GM12892 (cell line): ENCODE measurements at places on chromosomes 2 and 18.

DNA sequence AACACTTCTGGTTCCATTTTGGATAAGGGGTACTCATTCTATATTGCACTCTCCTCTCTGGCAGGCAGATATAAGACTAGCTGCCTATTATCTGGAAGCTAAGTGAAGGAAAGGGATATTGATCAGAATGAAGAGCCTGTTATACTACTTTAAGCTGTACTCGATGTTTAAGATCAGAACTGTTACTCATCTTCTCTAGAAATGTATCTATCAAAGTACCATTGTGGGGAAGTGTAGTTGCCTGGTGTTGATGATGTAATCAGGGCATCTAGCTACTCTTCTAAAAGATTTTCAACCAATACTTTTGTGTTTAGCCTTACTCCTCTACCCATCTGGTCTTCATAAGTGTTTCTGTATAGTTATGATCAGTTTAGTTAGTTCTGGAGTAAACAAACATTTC lies 5.8 kb downstream of the CAMKMT start:
- no peak for DNase-seq

- DNase-seq = no peak
Observed at GRCh38 chr18:56199580-56200330, 438.6 kb downstream of the TXNL1 start.

DNA sequence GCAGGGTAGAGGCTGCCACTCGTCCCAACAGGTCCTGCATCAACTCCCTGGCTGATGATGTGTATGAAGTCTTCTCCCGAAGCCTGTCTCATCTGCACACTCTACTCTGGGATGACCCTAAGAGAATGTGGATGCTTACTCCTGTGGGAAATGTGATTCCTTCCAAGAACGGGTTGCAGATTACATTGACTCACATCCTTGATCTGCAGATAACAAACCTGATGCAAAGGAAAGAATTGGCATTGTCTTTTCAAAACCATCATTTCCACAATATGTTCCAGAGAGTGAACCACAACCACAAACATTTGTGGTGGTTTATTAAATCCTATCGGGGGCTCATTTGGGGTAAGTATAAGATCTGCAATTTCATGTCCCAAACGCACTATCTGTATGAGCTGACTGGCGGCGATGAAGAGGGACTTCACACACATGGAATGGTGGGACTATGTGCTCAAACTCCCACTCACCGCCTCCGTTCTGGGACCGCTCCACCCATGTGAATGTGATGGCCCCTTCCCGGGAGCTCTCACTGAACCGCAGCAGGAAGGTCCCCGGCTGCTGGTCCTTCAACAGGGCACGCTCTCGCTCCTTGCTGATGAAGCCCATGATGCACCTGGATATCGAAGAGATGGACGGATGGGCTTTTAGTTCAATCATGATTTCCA lies 35.5 kb downstream of the STAT1 start:
- no peak for DNase-seq

- no peak for DNase-seq
Observed at GRCh38 chr2:1115843-1116539, 165.3 kb downstream of the SNTG2 start.

GRCh38 chr2:15238028-15238427 lies 323.1 kb downstream of the NBAS start:
- no peak for DNase-seq

DNA sequence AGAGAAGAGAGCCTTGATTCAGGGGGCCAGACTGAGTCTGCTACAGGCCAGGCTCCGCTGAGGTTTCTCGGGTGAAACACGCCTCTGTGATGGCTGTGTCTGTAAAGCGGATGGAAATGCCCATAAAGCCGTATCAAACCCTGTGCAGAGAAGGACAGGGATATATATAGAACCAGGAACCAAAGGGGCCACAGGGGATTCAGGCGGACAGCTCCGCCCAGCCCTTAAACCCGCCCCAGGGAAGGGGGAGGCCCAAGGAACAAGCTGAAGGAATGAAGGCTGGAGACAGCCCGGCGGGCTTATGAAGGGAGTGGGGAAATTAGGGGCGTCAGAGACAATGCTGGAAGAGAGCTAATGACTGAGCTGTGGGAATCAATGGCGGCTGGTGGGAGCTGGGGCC lies 42.1 kb downstream of the NHEJ1 start:
- DNase-seq = no peak

DNA sequence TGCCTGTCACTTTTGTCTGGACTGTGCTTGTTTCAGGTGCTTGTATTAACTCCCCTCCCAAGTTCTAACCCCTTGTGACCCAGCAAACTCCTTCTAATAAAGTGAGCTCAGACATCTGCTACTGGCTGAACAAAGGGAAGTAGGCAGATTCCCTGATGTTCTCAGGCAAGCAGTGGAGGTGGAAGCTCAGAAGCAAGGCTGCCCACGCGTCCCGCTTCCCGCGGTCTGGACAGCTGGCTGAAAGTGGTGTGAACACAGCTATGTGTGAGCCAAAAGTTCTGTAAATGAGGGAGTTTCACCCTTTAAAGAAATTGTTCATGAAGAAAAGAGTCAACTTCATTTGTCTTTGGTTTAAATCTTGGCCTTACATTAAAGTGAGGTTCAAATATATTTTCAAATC lies 40.0 kb downstream of the NAPG start:
- DNase-seq = no peak

- no peak for DNase-seq
Observed at GRCh38 chr2:165328272-165328671, 89.1 kb downstream of the SCN2A start.

DNA sequence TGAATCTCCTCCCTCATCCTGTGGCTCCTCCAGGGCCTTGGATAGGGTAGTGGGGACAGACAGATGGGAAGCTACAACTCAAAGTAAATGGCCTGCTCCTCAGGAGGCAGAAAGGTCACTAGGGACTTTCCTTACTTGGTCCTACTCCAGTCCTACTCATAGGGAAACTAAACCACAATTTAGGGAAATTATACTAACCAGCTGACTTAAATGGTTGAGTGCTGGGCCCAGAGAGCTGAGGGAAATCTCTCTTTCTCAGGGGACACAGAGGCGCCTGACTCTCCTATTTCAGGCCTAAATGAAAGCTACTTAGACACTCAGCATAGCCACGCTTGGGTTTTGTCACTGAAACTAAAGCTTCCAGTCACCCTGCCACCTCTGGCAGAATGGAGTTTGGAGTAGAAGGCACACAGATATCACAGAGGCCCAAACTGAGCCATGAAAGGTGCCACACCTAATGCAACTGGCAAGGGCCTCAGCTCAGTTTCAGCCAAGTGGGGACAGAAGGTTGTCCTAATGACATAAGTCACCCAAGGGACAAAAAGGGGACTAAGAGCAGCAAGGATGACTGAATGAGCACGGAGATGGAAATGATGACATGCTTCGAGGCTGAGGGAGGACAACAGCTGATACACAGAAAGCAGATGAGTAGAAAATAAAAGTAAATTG lies 24.0 kb downstream of the CERKL start:
- DNase-seq = no peak

DNA sequence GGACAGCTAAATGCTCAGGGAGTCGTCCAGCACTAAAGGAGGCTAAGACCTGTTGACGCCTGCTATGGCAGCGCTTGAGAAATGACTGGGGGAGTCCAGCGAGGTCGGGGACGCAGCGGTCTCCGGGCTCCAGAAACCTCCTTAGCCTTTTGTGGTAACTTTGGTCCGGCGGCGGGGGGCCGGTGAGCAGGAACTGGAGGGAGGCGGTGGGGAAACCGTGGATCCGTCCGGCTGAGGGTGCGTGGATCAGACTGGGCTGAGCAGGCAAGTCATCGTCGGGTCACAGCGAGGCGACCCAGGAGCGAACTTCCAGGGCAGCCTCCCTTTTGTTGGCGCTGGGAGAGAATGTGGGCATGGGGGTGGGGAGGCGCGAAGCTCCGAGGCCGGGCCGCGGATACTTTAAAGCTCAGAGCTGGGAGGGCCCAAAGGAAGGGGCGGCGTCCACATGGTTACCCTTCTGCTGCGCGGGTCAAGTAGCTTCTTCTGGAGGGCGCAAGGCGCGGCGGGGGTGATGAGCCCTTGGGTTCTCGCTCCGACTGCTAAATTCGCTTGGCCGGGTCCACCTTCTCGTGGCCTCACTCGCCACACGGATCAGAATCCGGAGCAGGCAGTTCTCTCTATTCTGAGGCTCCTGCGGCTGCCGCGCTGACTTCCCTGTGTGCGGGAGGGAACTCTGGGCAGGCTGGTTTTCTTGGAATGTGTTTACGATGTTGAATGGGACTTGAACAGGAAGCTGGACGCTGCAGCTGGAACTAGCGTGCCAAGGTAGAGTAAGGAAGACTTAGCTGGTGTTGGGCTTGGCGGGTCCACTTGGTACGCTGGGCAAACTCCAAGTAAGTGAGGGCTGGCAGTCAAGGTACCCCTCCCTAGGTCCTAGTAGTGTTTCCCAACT lies 920 bp downstream of the GULP1 start:
- no peak for DNase-seq

GRCh38 chr2:27572998-27573429 lies 9.8 kb upstream of the ZNF512 start:
- no peak for DNase-seq

GRCh38 chr2:190352668-190353536 lies 9.5 kb downstream of the INPP1 start:
- DNase-seq = no peak

GRCh38 chr2:190927301-190927700 lies 46.7 kb downstream of the GLS start:
- DNase-seq = no peak

DNA sequence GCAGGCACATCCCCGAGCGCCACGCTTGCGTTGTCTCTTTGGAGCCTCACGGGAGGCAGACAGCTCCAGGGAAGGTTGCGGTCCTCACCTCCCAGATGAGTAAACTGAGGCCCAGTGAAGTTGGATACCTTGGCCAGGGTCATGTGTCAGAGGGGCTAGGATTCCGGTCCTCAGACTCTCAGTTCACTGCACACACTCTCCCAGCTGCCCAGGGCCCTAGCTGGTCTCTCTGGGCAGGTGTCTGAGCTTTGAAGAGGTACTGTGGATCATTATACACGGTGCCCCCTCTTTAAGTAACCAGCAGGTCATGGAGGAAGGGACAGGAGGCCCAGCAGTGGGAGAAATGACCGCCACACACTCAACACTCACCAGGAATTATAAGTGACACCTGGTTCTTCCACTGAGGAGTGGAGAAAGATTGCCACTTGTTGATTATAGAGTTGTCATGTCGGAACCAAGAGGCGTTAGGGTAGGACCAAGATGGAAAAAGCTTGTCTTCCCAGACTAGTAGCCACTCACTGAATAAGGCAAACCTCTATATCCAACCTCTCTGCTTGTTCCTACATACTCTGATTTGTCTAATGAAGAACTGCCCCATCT lies 588 bp downstream of the TMEM214 start:
- DNase-seq = no peak

- DNase-seq = no peak
Observed at GRCh38 chr2:209553913-209554312, 130.1 kb downstream of the MAP2 start.

DNA sequence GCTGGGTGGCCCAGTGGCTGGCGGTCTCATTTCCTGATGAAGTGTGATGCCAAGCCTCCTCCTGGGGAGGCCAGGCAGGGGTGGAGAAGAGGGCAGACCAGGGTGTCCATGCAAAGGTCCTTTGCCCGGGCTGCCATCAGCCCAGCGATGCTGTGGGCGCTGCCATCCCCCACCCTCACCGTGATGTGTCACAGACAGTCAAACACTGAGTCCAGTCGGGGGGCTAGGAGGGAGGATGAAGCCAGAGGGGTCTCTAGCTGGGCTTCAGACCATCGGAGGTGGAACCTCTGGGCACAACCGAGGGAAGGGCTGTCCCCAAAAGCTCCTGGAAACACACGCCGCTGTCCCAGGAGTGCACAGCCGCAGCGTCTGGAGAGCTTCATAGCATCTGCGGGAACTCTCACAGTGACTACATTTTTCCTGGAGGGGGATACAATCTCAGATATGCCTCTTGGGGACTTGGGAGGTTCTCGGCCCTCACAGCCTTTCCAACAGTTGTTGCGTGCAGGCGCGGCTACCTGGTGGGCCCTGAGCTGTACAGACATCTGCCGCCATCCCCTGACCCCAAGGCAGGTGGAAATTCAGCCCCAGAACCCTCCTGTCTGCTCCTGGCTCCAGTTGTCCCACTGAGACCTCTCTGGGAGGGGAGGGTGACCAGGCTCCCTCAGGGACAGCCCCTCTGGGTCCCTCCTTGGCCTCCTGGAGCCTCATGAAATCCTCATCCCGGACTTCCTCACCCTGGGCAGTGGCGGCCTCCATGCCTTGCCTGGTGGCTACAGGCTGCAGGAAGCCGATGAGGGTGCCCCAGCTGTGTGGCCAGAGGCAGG lies 26.5 kb upstream of the OTOS start:
- no peak for DNase-seq

GRCh38 chr18:59718108-59718463 lies 20.9 kb upstream of the CCBE1 start:
- no peak for DNase-seq

DNA sequence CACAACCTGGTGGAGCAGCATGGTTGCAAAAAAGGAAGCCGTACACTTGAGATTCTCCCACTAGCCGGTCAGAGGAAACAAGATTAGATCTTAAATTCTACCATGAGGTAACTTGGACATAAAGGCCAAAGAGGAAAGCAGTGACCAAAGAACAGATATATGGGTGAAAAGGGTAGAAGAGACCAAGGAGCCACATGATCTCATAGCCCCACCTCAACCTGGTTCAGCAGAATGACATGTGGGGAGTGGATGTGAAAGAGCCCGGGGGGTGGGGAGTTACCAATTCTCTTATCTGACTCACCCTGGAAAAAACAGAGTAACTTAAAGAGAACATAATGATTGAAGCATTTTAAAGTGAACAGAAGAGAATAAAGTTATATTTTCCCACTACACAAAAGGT lies 683.0 kb downstream of the DSC3 start:
- DNase-seq = no peak

GRCh38 chr2:164388511-164388910 lies 232.8 kb downstream of the GRB14 start:
- no peak for DNase-seq

DNA sequence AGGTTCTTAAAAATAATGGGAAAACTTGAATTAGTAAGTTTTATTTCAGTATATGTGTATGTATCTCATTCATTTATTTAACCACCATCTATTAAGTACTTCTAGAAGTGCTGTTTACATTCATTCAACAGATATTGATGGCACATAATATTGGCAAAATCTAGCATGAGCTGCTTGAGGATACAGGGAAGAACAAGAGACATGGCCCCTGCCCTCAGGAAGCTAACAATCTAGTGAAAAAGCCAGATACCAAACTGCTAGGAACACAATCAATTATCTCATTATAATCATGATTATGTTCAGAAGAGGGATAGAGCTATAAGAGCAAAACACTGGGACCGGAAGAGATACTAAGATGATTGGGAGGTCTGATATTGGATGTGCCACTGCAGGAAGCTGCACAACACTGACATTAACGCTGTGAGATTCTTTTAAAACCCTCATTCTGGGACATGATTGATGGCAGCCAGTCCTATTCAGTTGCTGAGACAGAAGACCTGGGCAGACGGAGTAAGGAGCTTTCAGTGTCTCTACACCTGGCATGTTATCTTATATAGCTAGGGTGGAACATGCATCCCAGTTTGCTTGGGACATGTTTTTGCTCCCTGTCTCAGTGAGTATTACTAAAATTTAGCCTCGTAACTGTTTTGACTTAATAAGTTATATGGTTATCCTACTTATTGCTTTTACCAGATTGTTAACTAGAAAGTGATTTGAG lies 314.1 kb downstream of the STK39 start:
- DNase-seq = no peak

- DNase-seq = no peak
Observed at GRCh38 chr2:136054856-136055255, 63.1 kb downstream of the CXCR4 start.

- no peak for DNase-seq
Observed at GRCh38 chr2:96839293-96839874, 4.4 kb downstream of the ANKRD23 start.
